ENCODE measurements at places on chromosomes 7 and 10. TPM values are rescaled to one million over a fixed set of nuclear protein-coding genes. Genes with fewer than 3 reads are reported as not detected.

Gene ADAP1
- 0.79 TPM for total RNA-seq

Gene INHBA
- 7.9 TPM for total RNA-seq

Gene ASB10
- not detected for total RNA-seq

Gene MAP3K8
- 6.9 TPM for total RNA-seq

Gene CRPPA
- total RNA-seq = 0.60 TPM

Gene LIPJ
- total RNA-seq = 0.16 TPM

Gene ACHE
- total RNA-seq = under 0.01 TPM

Gene MYL10
- not detected for total RNA-seq

Gene ADAM12
- 9.1 TPM for total RNA-seq

Gene OPN4
- total RNA-seq = not detected

Gene OPN1SW
- not detected for total RNA-seq

Gene ABCF2
- 31.0 TPM for total RNA-seq

Gene ACBD7
- 0.79 TPM for total RNA-seq

Gene FXYD4
- not detected for total RNA-seq

Gene ANKRD16
- total RNA-seq = 9.0 TPM

Gene TMEM184A
- under 0.01 TPM for total RNA-seq

Gene ZNF727
- not detected for total RNA-seq

Gene SKIDA1
- total RNA-seq = 0.47 TPM

Gene GDF10
- 152 TPM for total RNA-seq

Gene CCDC71L
- total RNA-seq = 13.7 TPM

Gene ELFN1
- 3.0 TPM for total RNA-seq

Gene ACTL6B
- not detected for total RNA-seq

Gene CALD1
- 221 TPM for total RNA-seq

Gene PRRT4
- total RNA-seq = not detected

Gene MBL2
- total RNA-seq = not detected

Gene CFAP58
- total RNA-seq = 1.3 TPM

Gene ZNF212
- total RNA-seq = 4.6 TPM

Gene DNAH11
- under 0.01 TPM for total RNA-seq

Gene EPHA1
- total RNA-seq = 0.09 TPM

Gene ITIH5
- total RNA-seq = 0.17 TPM

Gene SOSTDC1
- total RNA-seq = not detected

Gene EGR2
- total RNA-seq = not detected

Gene ANKRD30A
- not detected for total RNA-seq

Gene FAM237B
- not detected for total RNA-seq

Gene CALY
- total RNA-seq = not detected

Gene C10orf62
- total RNA-seq = not detected

Gene DLD
- total RNA-seq = 59.7 TPM

Gene UCN3
- total RNA-seq = not detected

Gene LLCFC1
- total RNA-seq = not detected

Gene FAM25G
- total RNA-seq = not detected

Gene GRID2IP
- under 0.01 TPM for total RNA-seq

Gene CXCL12
- 54.7 TPM for total RNA-seq

Gene CCL24
- not detected for total RNA-seq

Gene BBIP1
- total RNA-seq = 14.1 TPM

Gene PALD1
- total RNA-seq = 0.43 TPM
